Sigmoid colon (tissue), 7 donors: ENCODE measurements at places on chromosomes 4 and X.

DNA sequence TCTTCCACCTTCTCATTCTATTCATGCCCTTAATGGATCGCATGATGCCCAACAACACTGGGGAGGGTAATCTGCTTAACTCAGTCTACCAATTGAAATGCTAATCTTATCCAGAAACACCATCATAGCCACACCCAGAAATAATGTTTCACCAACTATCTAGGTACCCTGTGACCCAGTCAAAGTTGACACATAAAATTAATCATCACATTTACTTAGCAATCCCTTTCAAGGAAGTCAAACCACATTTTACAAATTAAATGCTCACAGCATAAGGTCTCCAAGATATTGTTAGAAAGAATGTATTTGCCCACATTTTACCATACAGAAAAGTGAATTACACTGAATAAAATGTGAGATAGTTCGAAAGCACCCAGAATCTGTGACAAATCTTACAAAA is 92.5 kb downstream of the PRSS12 start:
- no peak for DNase-seq

DNA sequence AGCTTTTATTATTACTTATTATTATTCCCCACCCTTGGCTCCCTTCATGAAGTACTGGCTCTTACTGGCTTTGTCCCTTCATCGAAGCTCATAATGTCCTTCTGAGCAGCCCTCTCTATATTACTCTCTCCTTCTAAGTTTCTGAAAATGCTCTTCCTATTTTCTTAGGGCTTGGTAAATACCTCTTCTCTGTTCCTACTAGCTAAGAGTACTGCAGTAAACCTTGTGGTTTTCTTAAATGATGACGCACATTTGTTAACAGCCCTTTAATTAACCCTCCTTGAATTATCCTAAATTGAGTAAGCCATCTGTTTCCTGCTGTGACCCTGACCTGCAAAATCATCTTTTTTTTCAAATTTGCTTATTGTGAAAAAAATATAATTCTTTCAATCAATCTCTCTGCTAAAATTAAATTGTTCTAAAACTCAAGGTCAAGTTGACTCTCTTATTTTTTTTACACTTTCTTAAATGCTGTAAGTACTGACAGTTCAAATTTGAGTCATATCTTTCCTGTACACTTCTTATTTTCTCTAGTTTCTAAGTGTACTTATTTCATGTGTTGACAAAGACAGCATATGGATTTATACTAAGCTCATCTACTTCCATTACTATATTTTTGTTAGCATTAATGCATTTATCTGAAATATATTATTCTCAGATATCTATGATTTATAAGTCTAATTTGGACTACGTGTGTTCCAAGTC is 148.9 kb downstream of the ADAM29 start:
- no peak for DNase-seq

DNA sequence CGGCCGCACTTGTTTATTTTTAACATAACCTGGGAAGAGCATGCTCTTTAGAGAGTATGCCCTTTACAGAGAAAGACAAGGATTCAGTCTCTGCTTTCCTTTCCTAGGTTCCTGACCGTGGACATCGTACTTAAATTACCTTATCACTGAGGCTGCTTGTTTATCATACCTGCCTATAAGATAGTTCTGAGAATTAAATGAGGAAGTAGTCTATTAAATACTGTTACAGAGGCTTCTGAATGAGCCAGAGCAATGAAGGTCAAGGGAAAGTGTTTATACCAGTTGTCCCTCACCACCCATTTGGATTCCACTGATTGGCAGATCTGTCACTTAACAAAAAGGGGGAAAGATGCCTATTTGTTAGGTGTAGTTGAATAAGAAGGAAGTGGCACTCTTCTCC is 10.0 kb downstream of the TXLNG start:
- DNase-seq = no peak

- DNase-seq = no peak
These were observed 86.6 kb upstream of the ZDHHC15 start for GRCh38 chrX:75609406-75609805.

- DNase-seq = no peak
These were observed 226.0 kb downstream of the LDB2 start for GRCh38 chr4:16672421-16672820.

- no peak for DNase-seq
These were observed 262.7 kb downstream of the PDHA2 start for GRCh38 chr4:96102541-96103026.

DNA sequence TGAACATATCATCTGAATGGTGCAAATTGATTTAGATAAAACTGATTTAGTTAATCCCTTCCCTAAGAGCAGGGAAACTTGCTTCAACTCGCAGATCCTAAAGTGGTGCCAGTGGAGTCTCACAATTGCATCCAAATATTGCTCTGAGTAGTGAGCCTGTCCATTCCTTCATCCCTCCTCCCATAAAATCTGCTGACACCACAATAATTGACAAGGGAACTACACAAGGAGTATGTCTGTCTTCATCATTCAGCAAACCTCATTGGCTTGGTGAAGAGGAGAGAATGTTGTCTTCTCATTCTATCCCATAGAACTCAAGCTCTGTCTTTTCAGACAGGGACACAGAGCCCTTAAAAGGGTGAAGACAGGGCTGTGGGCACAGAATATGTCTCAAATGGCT is 4.2 kb downstream of the MID2 start:
- no peak for DNase-seq

DNA sequence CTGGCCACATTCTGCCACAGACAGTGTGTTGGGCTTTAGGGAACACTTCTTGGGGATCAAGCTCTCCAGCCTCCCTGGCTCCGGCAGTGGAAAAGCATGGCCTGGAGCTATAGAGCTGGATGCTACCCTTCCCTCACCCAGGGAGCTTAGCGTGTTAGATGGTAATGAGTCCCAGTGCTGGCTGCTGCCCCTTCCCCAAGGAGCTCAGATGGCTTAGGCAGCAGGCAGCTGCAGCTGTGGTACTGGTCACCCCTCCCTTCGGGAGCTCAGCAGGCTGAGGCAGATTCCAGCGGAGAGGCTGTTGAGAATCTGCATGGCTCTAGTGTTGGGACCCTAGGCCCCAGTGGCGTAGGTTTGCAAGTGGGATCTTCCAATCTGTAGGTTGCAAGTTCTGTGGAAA is 19.5 kb downstream of the TMEM144 start:
- no peak for DNase-seq
